ENCODE measurements at places on chromosomes 1 and 21.

DNA sequence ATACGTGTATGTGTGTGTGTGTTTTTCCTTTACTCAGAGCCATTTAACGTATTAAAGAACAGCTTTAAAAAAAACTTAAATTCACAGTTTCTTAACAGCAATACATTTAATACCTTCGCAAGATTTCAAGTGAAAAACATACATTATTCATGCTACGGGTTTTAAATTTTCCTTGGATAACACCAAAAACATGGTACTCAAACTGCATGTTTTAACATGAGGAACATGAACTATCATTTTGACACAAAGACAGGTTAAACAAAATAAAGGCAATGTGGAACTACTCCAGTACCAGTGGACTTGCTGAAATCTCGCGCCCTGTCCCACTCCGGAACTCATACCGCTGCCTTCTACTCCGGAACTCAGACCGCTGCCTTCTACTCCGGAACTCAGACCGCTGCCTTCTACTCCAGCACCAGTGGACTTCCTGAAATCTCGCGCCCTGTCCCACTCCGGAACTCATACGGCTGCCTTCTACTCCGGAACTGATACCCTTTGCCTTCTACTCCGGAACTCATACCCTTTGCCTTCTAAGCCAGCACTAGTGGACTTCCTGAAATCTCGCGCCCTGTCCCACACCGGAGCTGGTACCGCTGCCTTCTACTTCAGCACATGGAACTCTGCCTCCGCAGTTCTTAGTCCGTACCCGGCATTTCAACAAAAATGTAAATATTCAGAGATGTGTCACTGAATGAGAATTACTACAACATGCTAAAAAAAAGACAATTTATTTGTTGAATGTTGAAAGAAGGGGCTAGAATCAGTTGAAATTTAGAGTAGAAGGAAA, 148.6 kb downstream of the NCAM2 start:
- no peak for DNase-seq

DNA sequence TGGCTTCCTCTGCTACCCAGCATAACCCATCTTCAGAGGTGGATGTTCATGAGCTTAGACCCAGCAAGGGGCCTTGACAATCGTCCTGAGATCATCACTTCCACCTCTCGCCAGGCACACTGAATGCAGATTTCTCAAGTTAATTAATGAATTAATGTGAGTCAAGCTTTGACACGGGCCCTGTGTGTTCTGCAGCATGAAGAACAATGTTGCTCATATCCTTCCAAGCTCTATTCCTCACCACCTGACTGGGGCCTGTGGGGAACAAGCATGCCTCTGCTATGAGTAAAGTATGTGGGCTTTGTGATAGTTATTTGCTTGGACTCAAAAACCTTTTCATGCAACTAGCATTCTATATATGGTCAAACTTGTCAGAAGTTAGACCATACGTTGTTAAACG, 122.0 kb downstream of the SEC16B start:
- no peak for DNase-seq

DNA sequence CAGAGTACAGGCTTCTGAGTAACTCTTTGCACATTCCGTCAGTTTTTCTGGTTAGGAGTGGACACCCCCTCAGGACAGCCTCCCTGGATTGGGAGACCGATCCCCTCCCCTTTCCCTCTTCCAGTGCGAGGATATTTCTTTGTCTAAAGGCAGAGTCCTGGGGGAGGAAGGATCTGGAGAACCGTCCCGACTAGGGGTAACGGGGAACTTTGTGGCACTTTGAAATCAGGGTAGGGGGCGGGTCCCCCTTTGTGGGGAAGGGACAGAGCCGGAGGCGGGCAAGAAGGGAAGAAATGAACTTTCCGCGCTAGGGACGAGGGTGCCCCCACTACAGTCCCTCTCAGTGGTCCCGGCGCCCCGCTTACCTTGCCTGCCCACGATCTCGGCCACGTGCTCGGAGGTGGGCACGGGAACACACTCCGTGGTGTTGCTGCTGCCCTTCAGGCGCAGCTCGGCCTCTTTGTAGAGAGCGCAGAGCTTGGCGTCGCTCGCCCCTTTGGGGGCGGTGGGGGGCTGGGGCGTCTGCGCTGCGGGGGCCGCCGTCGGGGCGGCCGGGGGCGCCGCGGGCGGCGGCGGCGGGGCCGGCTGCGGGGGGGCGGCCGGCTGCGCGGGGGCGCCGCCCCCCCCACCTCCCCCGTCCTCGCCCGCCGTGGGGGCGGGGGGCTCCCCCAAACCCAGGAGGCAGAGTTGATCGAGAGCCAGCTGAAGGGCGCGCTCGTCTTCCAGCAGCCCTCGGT, 917 bp downstream of the MEX3A start:
- DNase-seq: no peak

- no peak for DNase-seq
Observed at GRCh38 chr1:117531222-117531621, 74.6 kb upstream of the TENT5C start.

- DNase-seq: no peak
Observed at GRCh38 chr1:246891105-246891504, 40.6 kb downstream of the AHCTF1 start.

DNA sequence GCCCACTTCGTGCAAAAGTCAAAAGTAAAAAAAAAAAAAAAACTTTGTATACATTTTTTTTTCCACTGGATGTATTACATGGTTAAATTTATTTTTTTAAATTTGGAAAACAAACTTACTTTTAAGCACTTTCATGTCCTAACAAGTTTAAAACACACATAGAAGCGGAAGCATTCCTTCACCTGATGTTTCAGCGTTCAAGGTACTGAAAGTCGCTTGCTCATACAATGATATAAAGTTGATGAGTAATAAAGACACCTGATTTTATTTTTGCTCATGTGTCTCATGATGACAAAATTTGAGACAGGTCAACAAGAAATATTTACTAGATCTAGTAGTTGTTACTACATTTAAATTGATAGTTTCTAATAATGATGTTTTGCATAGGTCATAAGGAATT, 35.5 kb downstream of the ADAMTS1 start:
- DNase-seq: no peak

GRCh38 chr1:160481979-160482596, 41.0 kb downstream of the SLAMF6 start:
- DNase-seq: no peak

GRCh38 chr1:35298464-35298863, 30.0 kb downstream of the ZMYM4 start:
- no peak for DNase-seq

DNA sequence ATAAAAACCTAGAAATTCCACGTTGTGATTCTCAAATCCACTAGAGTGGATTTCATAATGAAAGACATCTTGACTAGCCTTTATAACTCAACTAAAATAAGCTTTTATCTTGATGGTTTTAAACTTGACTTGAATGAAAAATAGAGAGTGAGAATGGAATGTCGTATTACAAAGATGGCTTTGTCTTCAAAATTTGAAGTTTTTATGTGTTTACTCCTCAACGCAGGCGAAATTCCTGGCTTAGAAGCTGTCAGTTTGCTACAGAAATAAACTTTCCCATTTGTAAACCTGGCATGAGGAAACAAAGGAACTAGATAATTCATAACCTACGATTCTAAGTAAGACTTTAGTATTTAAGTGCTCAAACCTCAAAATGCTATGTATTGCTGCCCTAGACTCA, 90.0 kb upstream of the KRTAP19-8 start:
- DNase-seq: no peak

GRCh38 chr1:41805771-41806471, 112.8 kb downstream of the HIVEP3 start:
- peak; percentile 42 for DNase-seq

- DNase-seq: no peak
Observed at GRCh38 chr21:33936301-33937038, 20.9 kb upstream of the ATP5PO start.

DNA sequence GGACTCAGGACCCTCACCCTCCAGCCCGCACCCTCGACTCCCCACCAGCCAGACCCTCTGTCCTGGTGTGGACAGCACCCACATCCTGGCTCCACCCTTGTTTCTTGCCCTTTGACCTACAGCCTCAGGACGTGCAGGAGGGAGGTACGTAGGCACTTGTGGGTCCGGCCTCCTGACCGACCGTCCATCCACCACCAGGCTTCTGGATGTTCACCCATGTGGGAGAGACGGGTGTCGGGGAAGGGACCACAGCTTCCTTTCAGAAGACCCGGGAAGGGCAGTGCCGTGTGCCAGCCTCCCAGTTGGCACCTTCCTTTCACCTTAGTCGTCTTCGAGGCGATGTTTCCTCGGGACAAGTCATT, 61.4 kb downstream of the PRKCZ start:
- no peak for DNase-seq

DNA sequence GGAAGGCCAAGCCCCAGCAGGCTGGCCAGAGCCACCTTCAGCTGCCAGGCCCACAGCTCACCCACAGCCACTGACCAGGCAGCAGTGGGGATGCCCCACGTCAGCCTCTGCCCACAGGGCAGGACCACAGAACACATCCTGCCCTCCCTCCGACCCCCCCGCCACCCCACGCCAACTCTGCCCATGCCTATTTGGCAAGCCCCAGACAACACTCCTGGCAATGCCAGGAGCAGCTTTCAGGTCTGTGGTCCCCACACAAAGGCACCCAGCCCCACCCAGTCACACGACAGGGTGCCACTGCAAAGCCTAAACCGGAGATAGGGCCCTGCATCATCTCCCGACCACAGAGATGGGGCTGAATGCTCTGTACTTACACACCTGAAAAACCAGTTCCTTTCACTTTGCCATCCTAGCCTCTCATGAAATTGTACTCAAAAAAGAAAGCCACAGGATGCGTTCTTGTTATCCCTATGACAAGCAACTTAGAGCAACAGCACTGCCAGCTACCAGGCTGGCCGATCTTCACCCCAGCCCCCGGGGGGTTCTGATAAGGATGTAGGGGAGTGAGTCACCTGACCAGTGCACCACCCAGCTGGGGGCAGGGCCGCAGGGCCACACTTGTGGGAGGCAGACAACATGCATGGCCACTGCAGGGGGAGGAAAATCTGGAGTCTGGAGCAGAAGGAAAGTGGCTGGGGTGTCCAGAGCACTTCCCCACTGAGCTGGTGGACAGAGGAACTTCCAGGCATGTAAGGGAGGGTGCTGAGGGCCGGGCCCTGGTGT, 36.2 kb downstream of the UBE2G2 start:
- DNase-seq: no peak

GRCh38 chr21:46100020-46100419, 2.1 kb downstream of the COL6A2 start:
- DNase-seq: no peak

DNA sequence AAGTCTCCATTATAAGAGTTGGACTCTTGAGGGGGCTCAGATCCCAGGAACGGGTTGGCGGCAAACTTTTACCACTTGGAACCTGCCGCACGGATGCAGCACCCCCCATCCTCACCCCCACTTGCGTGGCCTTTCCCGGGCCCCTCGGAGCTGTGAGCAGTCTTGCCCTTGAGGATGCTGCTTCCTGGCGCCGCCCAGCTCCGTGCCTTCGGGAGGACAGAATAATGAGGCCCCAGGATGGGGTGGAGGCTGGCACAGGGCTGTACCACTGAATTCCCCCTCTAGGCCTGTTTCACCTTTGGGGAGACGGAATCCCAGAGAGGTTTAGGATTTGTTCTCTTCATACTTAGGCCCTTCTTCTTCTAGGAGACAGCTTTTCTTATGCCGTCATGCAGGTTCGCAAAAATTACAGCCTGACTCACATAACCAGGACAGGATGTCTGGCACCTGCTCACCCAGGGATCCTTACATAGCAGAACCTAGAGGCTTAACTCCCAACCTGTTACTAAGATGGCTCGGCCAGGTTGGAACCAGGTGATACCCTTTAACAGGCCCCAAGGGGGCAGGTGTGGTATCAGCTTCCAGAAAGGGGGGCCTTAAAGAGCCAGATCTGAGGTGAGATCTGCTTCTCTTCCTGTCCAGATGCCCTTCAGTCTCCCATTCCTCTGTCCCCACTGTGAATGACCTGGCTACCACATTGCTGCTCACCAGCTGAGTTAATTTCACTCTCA, 1.5 kb downstream of the TRNP1 start:
- no peak for DNase-seq

GRCh38 chr1:7171574-7171973, 386.3 kb downstream of the CAMTA1 start:
- no peak for DNase-seq

DNA sequence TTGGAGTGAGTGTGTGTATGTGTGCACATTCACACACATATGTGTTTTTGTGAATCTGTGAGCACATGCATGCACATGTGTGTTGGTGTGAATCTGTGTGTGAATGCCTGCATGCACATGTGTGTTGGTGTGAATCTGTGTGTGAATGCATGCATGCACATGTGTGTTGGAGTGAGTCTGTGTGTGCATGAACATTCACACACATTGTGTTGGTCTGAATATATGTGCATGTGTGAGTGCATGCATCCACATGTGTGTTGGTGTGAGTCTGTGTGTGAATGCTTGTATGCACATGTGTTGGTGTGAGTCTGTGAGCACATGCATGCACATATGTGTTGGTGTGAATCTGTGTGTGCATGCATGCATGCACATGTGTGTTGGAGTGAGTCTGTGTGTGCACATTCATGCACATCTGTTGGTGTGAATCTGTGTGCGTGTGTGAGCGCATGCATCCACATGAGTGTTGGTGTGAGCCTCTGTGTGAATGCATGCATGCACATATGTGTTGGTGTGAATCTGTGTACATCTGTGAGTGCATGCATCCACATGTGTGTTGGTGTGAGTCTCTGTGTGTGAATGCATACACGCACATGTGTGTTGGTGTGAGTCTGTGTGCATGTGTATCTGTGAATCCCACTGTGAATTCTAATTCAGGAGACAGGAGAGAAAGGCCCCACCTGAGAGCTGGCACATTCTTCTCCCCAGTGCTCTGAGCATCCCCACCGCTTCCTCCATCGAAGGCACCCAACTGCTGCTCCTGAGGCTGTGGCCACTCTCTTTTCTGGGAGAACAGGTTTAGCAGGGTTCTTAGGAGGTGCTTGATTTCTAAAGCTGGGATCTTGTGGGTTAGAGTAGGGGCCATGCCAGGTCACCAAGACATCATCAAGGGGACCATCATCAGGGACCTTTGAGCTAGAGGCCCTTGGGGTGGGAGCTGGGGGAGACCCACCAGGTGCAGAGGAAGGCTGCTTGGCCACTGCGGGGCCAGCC, 117.5 kb upstream of the ARHGEF16 start:
- no peak for DNase-seq

DNA sequence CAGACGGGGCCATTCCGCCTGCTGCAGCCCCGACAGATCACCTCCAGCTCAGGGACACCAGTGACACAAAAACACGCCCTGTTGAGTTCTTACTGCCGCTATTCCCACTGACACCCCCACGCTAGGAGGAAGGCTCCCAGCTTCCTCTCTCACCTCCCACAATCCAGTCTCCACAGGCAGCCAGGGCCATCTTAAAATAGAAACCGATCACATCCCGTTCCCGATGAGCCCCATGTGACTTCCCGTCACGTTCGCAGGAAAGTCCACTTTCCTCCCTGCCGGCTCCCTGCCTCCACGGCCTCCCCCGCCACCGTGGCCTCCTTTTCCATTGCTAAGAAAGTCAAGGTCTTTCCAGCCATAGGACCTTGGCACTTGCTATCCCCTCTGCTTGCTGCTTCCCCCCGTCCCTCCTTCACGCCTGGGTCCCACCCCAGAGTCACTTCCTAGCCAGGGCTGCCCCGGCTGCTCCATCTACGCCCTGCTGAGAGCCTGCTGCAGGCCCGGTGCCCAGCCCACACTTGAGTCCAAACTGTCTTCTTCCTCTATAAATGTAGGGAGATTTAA, 24.0 kb upstream of the DDOST start:
- DNase-seq: no peak

- DNase-seq: no peak
Observed at GRCh38 chr1:162299018-162299417, 77.6 kb downstream of the SPATA46 start.

All from stimulated activated CD4-positive, alpha-beta T cell treated with anti-CD3 and anti-CD28 coated beads, Interleukin-12 subunit alpha, Interleukin-12 subunit beta, amount 100 ng/mL, for 4 hours (primary cell).